ENCODE measurements at places on chromosomes 3 and 15.

DNA sequence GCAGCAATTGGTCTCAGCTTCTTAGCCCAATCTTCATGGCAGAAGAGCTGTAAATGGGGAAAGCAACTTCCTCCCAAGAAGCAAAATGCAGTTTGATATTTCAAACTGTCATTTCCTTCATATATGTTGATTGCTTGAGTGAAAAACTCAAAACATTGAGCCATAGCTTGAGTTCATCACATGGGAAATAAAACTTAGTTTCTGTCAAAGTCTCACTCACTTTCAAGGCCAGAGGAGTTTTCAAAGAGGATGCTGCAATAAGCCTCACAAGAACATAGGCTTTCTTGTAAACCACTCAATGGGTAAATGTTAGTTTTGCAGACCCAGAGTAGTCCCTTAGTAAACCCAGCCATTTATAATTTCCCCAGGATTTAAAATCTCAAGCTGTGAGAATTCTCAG is 29.1 kb upstream of the SUCLG2 start:
- DNase-seq, result no peak

- no peak for DNase-seq
Measured at GRCh38 chr15:69154684-69155083, 5.8 kb upstream of the GLCE start.

DNA sequence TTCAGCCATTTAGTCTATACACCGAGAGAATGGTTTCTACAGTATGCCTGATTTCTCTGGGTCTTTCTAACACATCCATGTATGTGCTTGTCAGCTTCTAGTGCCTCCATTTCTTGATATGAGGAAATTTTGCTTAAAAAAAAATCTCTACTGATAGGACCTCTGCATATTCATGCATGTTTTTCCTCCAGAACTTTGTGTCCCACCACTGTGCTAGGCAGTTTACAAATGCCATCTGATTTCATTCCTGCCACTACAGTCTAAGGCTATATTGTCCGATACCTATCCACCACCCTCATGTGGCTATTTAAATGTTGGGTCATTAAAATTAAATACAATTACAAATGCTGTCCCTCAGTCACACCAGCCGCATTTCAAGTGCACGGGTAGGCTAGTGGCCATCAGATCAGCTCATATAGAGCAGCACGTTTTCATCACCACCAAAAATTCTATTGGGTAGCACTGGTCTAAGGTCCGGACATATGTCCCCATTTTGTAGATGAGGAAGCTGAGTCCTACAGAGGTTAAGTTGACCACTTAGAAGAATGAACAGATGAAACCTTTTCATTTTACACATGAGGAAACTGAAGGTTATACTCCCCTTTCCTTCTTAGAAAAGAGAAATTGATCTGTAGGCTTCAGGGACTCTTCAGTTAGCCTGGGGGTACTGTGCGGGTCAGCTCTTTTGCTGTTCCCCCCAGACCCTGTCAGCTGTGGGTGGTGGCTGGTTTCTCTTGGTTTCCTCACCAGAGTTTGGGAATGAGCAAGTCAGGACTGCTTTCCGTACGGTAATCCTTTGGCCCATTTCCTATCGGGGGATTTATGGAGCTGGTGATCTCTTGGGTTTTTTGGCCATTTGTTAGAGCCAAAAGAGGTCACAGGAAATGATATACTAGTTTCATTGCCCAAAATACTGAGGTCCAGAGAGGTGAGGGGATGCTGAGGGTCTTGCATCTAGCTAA is 56.5 kb downstream of the SMAD3 start:
- no peak for DNase-seq

DNA sequence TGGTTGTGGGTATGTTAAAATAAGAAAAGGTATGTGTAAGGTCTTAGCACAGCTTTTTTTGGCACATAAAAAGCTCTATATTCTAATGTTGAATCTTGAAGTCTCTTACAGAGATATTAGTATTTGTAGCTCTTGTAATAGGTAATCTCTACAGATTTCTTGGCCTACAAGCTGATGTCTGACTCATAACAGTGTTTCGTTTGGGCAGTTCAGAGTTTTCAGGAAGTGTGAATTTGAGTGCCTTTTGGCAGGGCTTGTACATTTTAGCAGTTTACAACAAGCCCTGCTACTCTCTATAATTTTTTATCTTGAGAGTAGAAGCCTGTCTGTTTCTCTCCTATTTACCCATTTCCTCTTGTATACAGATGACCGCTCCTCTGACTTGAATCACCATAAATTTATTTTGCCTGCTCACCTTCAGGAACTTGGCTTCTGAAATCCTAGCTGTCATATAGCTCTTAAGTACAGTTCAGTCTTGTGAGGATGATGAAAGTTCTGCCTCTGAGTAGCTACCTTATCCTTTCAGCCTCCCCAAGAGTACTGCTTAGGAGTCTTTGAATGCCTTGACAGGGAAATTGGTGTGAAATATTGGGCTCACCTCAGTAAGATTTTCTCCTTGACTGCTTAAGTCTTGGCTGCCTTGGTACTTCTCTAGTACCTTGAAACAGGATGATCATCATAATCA is 419.9 kb upstream of the RARB start:
- DNase-seq, result no peak

DNA sequence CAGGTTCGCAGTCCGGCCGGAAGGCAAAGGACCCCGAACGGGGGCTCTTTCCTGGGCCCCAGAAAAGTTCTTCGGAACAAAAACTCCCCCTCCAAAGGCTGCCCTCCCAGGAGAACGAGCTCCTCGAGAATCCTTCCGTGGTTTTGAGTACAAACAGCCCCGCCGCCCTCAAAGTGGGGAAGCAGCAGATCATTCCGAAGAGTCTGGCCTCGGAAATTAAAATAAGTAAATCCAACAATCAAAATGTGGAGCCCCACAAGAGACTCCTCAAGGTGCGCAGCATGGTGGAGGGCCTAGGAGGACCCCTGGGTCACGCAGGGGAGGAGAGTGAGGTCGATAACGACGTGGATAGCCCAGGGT is 1.3 kb downstream of the ARHGEF26 start:
- DNase-seq, result no peak

GRCh38 chr3:140355481-140355880 is 322.4 kb upstream of the TRIM42 start:
- DNase-seq, result no peak

DNA sequence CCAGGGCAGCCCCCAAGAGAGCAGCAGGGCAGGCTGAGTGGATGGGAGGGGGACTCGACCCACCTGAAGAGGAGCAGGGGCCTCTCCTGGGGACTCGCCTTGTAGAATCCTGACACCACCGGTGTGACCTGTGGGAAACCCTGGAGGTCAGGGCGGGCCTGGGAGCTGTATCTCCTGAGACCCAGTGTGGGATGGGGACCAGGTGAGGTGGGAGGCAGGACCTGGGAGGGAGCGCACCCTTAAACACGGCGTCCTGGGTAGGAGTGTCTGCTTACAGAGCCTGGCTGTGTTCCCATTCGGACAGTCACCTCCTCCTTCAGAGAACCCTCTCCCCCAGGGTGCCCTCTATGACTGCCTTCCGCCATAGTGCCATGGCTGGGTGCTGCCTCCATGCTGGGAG is 27.1 kb downstream of the C15orf39 start:
- no peak for DNase-seq

DNA sequence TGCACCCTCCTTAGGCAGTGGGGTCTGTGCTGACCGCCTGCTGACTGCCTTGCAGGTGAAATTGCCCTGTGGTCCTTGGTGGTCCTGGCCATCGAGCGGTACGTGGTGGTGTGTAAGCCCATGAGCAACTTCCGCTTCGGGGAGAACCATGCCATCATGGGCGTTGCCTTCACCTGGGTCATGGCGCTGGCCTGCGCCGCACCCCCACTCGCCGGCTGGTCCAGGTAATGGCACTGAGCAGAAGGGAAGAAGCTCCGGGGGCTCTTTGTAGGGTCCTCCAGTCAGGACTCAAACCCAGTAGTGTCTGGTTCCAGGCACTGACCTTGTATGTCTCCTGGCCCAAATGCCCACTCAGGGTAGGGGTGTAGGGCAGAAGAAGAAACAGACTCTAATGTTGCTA is 2.4 kb downstream of the RHO start:
- DNase-seq, result no peak

DNA sequence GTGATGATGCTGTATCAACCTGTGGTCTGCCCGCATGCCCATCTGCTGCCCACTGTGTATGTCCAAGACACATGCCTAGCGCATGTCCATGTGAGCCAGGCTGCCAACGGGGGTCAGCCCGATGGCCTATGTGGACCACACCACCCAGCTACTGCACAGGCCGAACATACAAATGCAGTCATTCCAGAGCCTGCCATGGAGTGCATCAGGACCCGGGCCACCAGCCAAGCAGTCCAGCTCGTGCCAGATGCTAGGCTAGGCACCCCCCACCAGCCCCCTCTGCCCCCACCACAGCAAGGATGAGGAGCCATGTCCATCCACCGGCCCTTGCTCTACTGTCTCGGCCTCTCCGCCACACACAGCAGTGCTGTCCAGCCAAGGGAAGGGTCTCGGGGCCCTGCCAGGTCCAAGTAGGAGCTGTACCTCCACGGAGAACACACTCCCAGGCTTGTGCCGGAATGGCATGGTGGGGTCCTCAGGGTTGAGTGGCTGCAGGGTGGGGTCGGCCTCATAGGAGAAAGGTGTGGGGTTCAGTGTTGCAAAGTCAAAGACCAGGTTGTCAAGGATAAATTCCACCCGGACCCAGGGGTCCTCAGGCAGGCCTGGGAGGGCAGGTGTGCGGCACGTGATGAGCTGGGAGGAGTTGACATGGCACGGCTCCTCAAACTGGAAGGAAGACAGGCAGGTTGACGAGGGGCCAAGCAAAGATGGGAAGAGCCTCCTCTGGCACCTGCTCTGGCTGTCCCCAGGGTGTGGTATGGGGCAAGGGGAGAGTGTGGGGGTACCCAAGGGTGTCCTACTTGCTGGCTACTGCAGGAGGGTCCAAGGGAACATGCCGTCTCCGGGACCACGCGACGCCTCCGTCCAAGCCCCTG is 15.3 kb downstream of the PLXNB1 start:
- no peak for DNase-seq
